ENCODE measurements at places on chromosomes 2 and 18.

DNA sequence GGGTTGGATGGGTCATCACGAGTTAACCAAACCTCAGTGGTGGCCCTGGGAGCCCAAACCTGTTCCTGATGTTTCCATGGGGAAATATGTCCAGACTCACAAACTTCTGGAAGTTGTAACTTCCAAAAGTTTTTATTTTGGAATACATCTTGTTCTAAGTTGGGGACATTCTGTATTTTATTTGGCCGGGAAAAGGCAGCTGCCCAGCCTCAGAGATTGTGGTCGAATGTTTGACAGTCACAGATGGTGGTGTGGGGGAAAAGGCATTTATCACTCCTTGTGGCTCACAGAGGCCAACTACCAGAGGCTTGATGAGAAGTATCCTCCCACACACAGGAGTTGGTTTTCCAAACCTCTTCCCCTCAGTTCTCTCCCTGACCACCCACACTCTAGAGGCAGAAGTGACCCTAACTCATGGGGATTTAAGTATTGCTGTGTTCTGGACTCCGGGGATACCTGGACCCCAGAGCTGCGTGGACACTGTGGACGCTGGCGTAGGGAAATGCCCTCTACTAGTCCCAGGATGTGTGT lies 124.7 kb upstream of the PPP1CB start:
- no peak for DNase-seq

- DNase-seq, result no peak
Measured at GRCh38 chr2:202025816-202026215, 7.8 kb upstream of the FZD7 start.

DNA sequence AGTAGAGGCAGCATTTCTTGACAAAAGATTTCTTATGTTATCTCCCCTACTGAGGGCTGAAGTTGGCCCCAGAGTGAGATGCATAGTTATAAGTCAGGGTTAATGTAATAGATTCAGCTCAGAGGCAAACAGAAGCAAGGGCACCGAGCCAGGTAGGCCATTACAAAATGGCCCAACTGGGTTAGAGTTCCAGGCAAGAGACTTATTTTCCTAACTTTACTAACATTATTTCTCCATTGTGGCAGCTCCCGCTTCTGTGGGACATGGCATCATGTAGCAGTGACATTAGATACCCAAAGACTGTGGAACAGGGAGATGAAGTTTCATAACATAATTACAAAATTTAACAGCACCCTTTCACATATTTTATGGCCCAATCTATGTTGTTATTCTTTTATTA lies 27.1 kb downstream of the TSPYL6 start:
- DNase-seq, result no peak

GRCh38 chr2:203002054-203002821 lies 12.4 kb upstream of the NBEAL1 start:
- no peak for DNase-seq

- no peak for DNase-seq
Measured at GRCh38 chr2:230903231-230904150, 21.6 kb downstream of the GPR55 start.

GRCh38 chr2:65452150-65452895 lies 19.9 kb upstream of the SPRED2 start:
- DNase-seq, result no peak

DNA sequence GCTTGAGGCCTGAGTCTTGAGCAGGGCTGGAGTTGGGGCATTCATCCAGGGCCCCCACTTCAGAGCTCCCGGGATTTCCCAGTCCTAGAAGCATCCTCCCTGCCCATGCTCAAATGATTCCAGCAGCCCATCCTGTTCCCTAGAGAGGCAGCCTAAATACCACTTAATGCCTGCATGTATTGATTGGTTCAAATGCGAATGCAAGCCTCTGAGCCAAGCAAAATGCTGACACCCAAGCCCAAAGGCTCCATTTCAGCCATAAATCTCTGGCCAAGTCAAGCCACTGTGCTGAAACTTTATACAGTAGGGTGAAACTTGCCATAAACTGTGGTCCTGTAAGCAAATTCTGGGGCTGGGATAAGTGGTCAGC lies 279.8 kb downstream of the CLIP4 start:
- DNase-seq, result no peak

GRCh38 chr2:15201009-15201408 lies 360.1 kb downstream of the NBAS start:
- DNase-seq, result no peak

DNA sequence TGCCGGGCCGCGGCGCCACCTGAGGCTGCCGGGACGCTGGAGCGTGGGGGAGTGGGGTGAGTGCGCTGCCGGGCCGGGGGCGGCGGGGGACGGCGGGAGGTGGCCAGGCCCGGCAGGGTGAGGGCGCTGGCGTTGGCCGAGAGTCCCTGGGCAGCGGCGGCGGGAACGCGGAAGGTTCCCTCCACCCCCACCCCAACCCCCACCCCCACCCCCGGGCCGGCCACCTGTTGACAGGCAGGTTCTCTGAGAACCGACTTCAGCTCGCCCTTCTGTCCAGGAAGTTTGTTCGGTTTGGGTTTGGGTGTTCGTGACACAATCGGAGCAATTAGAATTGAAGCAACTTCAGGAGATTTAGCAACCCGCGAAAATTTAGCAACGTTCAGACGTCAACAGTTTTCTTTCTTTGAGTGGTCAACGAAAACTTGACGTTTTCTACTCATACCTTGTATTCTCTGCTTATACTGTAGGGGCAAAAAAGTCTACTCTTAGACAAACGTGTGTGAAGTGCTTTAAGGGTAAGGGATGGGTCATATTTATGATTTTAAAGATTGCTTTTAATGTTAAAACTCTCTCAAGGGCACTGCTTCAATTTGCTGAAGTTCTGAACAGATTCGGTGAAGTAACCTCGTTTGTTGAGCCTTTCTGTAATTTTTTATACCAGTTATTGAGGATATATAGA lies 9.3 kb downstream of the OTX1 start:
- DNase-seq, result no peak

DNA sequence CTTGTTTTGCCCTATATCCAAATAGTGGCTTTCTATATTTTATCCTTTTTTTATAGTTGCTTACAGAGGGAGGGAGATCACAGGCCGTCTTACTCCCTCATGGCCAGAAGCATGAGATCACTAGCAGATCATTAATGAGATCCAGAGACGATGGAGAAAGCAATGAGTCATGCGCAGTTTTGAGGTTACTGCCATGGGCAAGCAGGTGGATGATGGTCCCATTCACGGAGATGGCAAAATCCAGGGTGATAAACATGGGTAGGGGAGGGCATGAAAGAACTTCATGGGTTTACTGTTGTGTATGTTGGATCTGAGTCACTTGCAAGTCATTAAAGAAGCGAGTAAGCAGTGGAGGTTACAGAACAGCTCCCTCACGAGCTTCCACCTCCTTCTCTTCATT lies 60.4 kb downstream of the C18orf63 start:
- no peak for DNase-seq

DNA sequence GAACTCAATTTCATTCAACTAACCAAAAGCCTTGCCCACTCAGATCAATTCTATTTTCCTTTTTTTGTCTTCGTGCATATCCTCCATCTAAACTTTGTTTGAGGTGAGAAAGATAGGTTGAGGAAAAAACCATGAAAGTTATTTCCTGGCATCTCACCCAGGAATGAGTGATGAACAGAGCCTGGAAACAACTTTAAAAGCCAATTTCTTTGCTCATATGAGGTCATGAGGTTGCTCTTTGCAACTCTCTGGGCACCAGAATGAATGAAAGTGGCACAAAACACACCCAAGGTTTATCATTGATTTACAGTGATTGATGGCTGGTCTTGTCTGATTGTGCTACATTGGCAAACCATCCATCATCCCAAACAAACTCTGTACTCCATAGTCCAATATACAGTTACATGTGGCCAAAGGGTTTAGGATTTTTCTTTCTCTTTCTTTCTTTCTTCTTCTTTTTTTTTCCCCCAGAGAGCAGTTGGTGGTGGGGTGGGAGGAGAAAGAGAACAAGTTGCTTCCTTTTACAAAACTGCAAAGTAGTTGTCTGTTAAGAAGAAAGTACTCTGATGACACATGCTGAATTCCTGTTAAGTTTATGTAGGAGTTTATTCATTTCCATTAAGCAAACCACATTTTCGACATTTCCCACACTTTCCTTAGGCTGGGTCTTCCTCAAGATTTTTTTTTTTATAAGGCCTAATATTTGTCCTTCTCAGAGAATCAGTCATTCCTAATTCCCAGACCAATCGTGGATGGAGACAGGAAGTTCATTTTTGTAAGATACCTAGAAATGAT lies 575.9 kb upstream of the ZEB2 start:
- no peak for DNase-seq

DNA sequence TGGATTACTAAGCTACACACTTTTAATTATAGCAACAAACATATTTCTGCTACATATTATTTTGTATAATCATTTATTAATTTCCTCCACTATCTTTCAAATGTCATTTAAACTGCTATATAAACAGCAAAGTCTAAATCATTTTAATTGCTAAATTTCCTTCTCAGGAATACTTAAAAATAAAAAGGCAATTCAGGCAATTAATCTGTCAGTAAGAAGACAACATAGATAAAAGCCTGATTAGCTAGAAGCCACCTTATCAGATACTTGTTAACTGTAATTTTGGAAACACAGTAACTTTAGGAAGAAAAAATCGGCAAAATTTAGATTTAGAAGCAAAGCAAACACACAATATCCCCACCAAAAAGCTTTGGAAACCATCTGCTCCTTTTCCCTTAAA lies 188.2 kb upstream of the ZNF804A start:
- DNase-seq, result no peak

- no peak for DNase-seq
Measured at GRCh38 chr18:379681-380330, 112.0 kb upstream of the THOC1 start.

DNA sequence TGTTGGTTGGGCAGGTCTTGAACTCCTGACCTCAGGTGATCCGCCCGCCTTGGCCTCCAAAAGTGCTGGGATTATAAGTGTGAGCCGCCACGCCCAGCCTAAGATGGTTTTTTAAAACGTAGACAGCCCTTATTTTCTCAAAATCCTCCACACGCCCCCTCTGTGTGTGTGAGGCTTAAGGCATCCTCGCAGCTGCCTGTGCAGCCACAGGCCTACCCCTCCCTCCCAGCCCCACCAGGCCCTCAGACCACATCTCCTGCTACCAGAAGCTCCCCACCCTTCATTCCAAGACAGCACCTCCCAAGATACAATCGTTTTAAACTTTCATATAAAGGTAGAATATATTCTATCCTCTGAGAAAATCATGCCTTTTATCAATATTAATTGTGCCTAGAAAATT lies 4.8 kb downstream of the ANO7 start:
- no peak for DNase-seq

GRCh38 chr18:58611395-58612131 lies 17.3 kb downstream of the ALPK2 start:
- DNase-seq, result no peak

DNA sequence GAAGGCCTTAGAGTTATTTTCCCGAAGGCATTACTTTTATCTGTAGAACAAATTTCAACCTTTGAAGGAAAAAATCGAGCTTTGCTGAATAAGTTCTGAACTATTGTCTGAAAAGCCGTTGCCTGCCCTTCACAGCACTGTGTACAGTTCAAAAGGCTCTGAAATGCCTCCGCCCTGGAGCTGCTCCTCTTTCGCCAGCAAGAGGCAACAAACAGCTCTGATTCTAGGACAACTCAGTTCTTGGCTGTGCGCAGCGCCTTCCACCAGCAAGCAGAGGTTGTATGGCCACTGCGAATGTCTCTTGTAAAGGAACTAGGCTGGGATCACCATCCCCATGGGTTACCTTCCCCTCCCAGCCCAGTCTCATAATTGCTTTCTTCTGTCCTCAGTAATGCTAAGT lies 308.5 kb downstream of the GBX2 start:
- no peak for DNase-seq

DNA sequence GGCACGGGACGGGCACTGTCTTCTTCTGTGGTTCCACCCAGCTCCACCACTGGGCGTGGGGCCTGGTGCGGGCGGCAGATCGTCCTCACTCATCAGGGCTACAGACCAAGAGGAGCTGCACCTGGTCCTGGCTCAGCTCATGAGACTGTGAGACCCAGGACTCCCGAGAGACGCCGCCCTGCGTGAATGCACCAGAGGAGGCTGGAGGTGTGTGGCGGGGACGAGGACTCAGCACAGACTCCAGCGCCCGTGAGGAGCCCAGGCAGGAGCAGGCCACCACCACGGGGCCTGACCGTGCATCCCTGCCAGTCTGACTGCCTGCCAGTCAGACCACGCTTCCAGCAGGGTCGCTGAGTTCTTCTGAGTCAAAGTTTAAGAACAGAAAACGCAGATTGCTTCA lies 112.5 kb upstream of the SALL3 start:
- DNase-seq, result no peak

GRCh38 chr18:78893281-78894032 lies 86.2 kb upstream of the SALL3 start:
- no peak for DNase-seq

GRCh38 chr18:824179-824578 lies 12.1 kb upstream of the YES1 start:
- no peak for DNase-seq

GRCh38 chr2:69493268-69493667 lies 56.0 kb upstream of the NFU1 start:
- no peak for DNase-seq

- no peak for DNase-seq
Measured at GRCh38 chr2:110791435-110791834, 59.1 kb downstream of the ACOXL start.

- no peak for DNase-seq
Measured at GRCh38 chr2:121977326-121977725, 221.9 kb downstream of the TSN start.

- DNase-seq, result no peak
Measured at GRCh38 chr18:78363556-78364387, 615.8 kb upstream of the SALL3 start.

DNA sequence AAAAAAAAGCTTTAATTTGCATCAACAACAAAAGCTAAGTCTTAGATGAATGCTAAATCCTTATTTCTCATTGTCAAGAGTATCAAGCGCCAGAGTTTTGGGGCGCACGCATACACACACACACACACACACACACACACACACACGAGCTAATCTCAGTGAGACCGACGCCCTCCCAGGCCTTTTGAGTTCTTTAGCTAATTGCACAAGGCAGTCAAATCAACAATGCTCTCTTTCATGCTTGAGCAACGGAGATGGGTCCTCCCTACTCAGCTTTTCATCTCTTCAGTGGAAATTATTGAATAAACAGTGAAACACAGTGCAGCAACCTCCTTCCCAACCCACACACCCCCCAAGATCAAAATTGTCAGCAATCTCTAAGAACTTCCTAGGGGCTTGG lies 19.2 kb downstream of the GKN1 start:
- no peak for DNase-seq

DNA sequence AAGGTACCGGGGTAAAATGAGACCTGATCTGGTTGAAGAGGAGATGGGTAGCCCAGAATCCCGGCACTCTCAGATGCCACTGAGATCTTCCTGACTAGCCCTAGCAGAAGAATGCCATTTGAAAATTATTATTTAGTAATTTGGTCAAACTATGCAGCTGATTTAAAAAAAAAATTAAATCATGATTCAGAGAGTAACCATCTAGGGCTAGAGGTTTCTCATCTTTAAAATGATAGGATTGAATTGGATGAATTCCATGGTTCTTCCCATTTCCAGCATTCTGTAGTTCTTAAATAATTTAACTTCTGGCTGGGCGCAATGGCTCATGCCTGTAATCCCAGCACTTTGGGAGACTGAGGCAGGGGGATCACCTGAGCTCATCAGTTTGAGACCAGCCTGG lies 106.1 kb downstream of the MYO1B start:
- no peak for DNase-seq

All from activated CD4-positive, alpha-beta T cell treated with anti-CD3 and anti-CD28 coated beads, Interleukin-2, amount 50 U/mL, for 24 hours (primary cell).